ENCODE measurements at places on chromosomes 2 and 18.

GRCh38 chr2:161173541-161174194 is 13.4 kb downstream of the TANK start:
- no peak for DNase-seq

- DNase-seq: no peak
Observed at GRCh38 chr2:234240917-234241316, 190.4 kb downstream of the SPP2 start.

DNA sequence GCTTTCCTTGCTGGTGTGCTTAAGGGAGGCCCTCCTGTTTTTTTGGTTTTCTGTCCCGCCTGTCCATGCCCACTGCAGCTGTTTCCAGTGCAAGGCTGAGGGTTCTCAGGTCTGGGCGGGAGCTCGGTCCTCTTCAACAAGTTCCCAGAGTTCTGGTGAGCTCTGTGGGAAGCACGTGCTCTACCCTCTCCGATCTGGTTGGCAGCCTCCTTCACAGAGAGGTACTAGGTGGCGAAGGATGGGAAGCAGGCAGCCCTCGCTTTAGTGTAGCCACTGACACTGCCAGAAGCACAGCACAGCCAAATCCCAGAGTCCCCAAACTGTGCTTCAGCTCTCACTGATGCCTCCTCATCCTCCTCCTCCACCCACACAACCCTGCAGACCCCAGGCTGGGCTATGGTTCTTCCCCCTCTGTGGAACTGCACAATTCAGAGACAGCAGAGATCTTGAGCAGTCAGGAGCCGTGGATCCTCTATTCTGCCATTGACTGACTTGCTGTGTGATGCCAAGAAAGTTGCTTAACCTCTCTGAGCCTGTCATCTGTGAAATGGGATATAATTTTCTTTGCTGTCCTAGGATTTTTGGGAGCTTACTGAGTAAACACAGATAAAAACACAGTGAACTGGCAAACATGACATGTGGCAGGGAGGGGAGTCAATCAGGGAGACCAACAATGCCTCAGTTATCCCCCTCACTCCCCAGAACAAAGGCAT is 157.3 kb downstream of the MSH2 start:
- no peak for DNase-seq

- no peak for DNase-seq
Observed at GRCh38 chr2:134258684-134259388, 5.0 kb downstream of the MGAT5 start.

- DNase-seq: no peak
Observed at GRCh38 chr2:234957834-234958135, 6.0 kb downstream of the SH3BP4 start.

- no peak for DNase-seq
Observed at GRCh38 chr2:183375821-183376220, 251.6 kb downstream of the NUP35 start.

DNA sequence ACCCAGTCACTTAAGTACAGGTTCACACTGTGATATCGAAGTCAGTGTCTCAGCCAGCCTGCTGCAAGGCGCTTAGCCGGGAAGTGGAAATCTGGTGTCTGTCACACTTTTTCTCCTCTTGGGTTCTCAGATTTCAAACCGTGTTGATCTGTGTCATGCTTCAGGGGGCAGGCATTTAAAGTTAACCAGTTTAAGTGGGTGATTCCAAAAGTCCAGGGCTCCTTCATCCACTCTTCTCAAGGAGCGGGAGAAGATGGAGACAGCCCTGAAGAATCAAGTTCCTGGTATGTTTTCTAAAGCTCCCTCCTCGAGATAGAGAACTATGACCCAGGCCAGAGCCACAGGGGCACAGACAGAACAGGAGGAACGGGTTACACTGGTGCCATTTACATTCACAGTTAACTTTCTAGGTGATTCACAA is 331.7 kb downstream of the GBX2 start:
- DNase-seq: no peak
